Lower lobe of right lung (tissue), 2 donors: ENCODE measurements at places on chromosomes 6 and 20.
A peak's percentile ranks its signal among the peaks of the same experiment; 100 is the strongest.

DNA sequence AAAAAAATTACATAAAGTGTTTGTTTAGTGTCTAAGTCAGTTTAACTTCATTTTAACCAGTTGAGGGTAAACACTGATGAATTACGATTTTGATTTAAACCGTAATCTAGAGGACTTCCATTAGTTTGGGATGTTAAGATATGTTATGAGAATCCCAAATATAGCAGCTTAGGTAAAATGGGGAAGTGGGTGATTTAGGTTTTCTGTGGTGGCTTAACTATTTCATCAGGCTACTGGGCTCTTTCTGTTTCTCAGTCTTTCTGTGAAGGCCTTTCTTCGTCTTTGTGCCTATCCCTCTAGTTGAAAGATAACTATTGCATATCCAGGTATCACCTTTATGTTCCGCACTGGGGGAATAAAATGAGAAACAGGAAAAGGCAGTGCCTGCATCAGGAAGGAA, 27.9 kb downstream of the CENPW start:
- DNase-seq: no peak

- no peak for DNase-seq
Observed at GRCh38 chr6:67775333-67775732, 859.7 kb upstream of the ADGRB3 start.

DNA sequence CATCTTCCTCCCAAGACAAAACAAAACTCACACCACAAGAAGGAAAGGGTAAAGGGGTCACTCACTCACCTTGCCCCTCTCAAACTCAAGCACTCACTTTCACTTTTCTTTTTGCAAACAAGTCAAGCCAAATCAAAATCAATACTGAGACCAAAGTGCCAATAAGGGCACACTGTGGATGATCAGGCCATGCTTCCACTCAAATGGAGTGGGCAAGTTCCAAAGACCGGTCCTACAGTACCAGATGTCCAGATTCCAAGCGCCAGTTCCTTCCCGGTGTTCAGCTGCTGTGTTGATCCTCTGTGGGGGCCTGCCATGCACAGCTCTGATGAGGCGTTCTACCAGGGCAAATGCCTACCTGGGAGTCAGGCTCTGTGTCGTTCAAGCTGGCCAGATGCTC, 162.6 kb upstream of the GRIK2 start:
- no peak for DNase-seq

DNA sequence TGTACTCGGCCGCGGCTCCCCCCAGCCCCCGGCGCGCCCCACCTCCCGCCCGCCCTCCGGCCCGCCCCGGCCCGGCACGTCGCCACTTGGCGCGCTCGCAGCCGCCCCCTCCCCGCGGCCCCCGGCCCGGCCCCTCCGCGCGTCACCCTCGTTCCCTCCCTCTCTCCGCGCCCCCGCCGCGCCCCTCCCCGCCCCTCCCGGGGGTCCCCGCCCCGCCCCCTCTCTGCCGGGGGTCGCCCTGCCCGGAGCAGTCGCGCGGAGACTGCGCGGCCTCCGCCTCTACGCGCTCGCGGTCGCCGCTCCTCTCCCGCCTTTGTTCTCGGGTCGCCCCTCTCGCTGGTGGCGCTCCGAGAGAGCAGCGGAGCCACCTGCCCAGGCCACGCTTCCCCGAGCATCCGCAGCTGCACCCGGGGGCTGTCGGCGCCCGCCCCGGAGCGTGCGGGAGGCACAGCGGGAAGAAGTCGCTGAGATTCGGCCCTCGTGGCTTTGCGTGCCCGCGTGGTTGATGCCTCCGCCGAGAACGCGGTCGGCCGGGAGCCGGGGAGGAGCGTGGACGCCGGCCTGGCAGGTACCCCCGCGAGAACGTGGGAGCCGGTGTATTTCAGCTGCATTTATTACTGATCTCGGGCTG, at the start of gene PHF10:
Gene PHF10 (minus strand): TSS at position 7 of the 631 bp plus-strand sequence. CDS start 569 bp downstream, outside the sequence.
- peak; percentile 62 for DNase-seq
